ENCODE measurements at places on chromosomes 5 and 9.

- no peak for DNase-seq
These were observed 148.0 kb downstream of the CEMIP2 start for GRCh38 chr9:71620331-71620730.

GRCh38 chr9:107647141-107647540 is 157.6 kb upstream of the KLF4 start:
- DNase-seq: no peak

- no peak for DNase-seq
These were observed 6.0 kb downstream of the LRRC8A start for GRCh38 chr9:128887914-128888350.

- DNase-seq: no peak
These were observed 133.4 kb downstream of the TRPM3 start for GRCh38 chr9:70987986-70988385.

DNA sequence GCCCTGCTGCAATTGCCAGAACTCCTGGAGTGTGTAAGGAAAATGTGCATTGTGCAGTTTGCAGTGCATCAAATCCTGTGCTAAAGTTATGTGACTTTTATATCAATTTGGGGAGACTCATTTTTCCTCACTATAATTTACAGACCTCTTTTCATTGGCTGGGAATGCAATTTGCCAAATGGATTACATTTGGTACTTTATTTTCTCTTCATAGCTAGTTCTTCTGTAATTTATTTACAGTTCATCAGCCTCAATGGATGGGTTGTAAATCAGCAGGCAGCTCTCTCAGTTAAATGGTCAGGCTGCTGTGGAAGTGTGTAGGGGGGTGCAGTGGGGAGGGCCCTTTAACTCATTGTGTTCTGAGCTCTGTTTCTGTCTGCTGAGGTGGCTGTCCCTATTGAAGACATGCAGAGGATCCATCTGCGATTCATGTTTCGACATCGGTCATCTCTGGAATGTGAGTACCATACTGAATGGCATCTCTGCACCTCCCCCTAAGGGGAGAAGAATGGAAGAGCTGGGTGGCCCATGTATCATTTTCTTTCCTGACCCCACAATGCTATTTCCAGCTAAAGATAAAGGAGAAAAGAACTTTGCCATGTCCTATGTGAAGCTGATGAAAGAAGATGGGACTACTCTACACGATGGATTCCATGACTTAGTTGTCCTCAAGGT is 74.6 kb downstream of the DOCK2 start:
- DNase-seq: no peak

- DNase-seq: peak; percentile 32
These were observed 16.8 kb downstream of the NR3C1 start for GRCh38 chr5:143386725-143387124.

GRCh38 chr5:38832810-38833209 is 13.0 kb upstream of the OSMR start:
- no peak for DNase-seq

DNA sequence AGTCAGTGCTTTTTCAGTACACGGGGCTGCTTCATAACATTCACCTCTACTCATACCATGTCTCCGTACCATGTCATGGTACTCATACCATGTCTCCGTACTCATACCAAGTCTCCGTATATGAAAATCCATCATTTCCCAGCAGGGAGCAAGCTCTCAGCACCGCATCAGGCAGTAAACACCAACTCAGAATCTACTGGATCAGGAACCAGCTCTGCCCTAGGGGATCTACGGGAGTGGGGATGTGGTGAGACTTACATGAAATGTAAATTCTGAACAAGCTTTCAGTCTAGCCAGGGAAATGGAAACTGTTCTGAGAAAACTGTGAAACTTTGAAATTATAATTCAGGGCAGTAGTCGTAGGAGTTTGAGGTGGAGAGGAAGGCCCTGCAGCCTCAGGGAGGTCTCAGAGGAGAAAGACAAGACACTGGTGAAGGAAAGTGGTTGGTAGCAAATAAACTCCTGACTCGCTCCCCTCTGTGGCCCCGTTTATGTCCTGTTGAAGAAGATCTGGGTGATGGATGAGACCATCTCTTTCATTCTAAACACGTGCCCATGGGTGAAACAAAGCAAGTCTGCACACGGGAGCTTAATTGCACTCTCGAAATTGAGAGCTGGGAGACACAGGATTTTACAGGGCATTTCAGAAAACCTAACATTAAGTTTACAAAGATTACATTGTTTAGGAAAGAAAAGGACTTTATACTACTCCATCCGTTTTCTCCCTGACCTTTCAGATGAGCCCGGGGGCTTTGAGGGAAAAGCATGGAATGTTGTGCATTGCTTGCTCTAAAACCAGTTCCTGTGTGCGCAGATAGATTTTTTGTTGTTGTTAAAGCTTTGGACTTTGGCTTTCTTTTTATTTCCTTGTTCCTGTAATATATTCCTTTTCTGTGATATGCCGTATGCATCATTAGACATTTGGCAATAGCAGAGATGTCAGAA is 26.8 kb downstream of the ACTBL2 start:
- DNase-seq: no peak

- DNase-seq: no peak
These were observed 284.5 kb downstream of the ZNF608 start for GRCh38 chr5:124461941-124462340.

- no peak for DNase-seq
These were observed 98.7 kb downstream of the FANCC start for GRCh38 chr9:95218773-95219172.

- DNase-seq: peak; percentile 44
These were observed 1.1 kb upstream of the EPB41L4A start for GRCh38 chr5:112419986-112420864.

- no peak for DNase-seq
These were observed 526.9 kb downstream of the DTWD2 start for GRCh38 chr5:118461436-118461835.

- no peak for DNase-seq
These were observed 198.7 kb downstream of the NR2F1-AS1 start for GRCh38 chr5:93382188-93382825.

Data from activated CD4-positive, alpha-beta T cell treated with anti-CD3 and anti-CD28 coated beads, Interleukin-2, Interleukin-4, amounts not matched to agents 100 ng/mL and 50 ng/mL, durations not matched to agents 16 hours and 8 hours (primary cell).